Inflammatory macrophage treated with lipopolysaccharide for 1 hour (primary cell): ENCODE measurements at places on chromosomes 4 and X.

GRCh38 chr4:125254106-125254505 is 60.6 kb upstream of the FAT4 start:
- no peak for DNase-seq

DNA sequence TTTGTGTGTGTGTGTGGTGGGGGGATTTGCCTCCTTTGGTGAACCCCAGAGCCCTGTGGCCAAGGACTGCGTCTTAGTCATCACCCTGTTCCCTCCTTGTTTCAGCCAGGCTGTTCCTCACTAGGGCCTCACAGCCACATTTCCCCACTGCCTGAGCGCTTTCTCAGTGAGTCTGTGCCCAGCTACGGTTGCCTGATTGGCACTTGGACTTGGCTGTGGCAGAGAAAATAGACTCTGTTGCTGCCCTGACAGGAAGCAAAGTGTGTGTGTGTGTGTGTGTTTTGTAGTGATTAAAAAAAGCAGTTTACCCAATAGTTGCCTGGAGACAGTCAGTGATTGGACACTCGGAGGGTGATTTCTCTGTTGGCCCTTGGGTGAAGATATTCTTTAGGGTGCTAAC is 113.0 kb downstream of the UCHL1 start:
- DNase-seq: no peak

DNA sequence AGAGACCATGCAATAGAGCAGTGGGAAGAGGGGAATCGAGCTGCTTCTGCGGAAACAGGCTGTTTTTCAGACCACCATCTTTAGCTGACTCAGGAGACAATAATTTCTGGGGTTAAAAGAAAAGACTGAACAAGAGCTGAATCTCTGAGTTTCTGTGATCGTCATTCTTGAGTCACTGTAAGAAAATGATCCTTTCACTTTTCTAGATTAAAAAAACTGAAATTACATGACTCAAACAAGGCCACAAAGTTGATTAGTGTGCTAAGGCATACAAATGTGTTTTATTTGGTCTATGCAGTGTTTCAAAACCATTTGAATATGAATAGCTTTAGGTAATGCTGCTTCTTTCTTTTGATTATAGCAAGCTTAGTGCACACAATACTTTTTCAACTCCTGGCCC is 194.4 kb upstream of the RPL34 start:
- DNase-seq: no peak

DNA sequence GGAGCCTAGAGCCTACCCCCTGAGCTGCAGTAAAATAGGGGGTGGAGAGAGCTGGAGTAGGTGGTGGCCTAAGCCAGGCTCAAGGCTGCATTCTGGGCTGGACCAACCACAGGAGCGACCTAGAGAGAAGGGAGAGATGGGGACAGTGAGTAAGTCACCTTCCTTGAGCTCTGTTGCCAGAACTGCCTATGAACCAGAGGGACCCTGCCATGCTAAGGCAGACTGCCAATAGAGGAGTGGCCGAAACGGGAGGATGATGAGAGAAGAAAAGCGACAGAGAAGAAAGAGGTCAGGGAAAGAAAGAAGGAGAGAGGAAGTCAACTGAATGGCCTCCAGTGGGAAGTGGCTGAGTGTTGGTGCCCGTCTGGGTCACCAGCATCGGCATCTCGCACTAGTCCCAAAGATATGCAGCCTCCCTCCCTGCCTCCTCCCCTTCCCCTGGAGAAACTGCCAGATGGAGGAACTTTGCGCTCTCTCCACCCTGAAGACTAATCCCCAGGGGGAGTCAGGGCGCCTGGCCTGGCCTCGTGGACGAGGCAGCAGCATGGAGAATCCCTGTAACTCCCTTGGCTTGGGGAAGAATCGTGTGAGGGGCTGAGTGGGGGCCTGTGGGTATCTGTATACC is 28.8 kb downstream of the ELF4 start:
- DNase-seq: no peak

GRCh38 chr4:15964159-15964558 is 1.2 kb upstream of the FGFBP2 start:
- no peak for DNase-seq

DNA sequence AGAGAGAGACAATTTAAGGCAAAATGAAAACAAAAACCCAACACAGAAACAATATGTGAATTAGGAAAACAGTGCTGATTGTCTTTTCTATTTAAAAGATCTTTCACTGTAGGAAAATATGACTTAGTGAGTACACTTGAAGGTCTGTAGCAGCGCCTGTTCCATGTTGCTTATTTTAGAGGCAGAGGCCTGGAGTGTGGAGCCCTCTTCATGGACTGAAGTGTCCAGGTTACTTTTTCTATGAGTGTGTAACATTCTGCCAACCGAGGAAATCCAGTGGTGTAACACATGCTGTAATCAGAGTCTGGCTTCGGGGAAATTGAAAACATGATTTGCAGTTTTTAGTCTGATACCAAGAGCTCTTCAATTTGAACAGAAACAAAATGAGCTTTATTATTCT is 64.0 kb upstream of the GPRIN3 start:
- DNase-seq: no peak
